Substantia nigra (tissue), 51 donors: ENCODE measurements at places on chromosomes 3 and 15.
A peak's percentile ranks its signal among the peaks of the same experiment; 100 is the strongest.

DNA sequence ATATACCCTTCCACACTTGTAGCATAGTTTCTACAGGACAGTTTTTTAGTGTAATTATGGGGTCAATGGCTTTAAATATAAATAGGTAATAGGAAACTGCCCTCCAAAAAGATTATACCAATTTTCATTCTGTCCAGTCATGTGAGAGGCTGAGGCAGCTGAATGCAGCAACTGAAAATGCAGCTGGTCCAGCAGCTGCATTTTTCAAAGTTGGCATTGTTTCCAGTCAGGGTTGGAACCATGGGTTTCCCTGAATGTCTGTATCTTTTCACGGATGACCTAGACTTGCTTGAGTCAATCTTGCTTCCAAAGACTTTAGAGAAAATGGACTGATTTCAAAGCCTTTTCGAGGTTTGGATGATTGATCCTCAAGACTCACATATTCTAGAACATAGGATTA, 9.9 kb upstream of the KNL1 start:
- no peak for DNase-seq

DNA sequence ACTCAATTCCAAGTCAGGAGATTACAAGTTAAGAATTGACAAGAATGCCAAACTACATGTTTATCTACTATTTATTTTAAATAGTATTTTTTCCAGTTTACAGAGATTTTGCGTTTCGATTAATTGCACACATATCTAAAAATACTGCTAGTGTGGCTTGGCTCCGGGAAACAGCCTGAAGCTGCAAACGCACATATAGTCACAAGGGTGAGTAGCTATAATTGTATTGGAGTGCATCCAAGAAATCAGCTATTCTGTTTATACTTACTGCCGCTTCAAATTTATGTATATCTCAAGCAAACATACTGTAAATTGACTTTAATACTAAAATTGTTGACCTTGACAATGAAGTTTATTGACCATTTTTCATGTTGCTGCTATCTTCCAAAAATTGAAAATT, 77.0 kb upstream of the PLSCR5 start:
- no peak for DNase-seq

DNA sequence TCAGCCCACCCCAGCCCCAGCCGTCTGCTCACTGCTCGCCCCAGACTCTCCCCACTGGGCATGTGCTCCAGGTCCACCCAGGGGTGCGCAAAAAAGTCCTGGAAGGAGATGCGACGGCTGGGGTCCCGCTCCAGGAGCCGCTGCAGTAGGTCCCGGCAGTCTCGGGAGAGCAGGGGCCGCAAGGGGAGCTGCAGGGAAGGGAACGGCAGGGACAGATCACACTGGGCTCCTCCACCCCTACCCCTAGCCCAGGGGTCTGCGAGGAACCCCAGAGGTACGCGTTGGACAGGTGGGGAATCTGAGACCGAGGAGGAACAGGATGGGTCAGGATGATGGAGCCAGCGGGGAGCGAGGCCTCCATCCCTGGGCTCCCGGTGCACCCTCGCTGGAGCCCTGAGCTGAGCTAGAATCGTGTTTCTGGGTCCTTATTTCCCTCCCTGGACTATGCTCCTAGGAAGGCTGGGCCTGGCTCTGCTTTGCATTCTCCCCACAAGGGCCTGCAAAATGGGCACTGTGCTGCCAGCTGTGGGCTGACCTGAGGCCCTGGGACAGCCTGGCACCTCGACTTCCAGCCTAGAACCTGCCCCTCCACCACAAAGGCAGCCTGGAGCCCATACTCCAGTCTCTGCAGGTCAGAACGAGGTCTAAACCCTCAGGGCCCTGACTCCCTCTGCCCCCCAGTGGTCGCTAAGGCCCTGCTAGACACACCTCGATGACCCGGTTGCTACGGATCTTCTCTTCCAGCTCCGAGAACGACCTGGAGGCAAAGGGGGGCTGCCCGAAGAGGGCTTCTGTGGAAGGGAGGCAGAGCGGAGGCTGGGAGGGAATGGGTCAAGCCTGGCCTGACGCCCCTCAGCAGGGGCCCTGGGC, 3.2 kb downstream of the ULK3 start:
- no peak for DNase-seq

DNA sequence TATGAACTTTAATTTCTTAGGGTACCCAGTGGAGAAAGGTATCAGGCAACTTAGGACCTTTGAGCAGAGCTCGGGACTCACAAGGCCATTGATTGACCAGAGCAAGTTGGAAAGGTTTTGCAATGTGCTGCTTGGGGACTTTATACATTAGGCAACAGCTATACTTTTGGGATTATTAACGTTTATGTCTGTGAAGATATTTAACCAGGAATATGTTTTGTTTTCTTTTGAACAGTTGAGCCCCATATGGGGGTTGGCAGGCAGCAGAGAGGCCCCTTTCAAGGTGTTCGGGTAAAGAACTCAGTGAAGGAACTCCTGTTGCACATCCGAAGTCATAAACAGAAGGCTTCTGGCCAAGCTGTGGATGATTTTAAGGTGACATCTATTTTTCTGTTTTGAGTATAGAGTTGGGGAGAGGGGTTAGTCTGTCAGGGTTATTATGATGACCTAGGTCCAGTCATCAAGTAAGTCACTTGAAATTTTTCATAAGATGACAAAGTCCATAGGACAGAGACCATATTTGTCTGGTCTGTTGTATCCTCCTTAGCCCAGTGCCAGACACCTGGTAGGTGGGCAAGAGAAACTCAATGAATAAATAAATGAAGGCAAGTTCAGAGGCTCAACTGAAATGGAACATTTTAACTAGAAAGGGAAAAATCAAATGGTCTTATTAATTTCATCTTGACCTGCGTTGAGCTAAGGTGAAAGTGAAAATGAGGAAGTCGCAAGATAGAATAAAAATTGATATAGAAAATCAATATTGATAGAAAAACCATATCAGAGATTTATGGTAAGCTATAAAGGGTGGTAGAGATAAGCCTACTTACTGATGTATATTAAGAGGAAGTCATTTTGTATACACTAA, 2.8 kb downstream of the NFKBIZ start:
- DNase-seq = no peak

- DNase-seq = no peak
Measured at GRCh38 chr3:196774191-196774820, 34.6 kb downstream of the PAK2 start.

- DNase-seq = no peak
Measured at GRCh38 chr3:189516039-189516438, 115.2 kb upstream of the TP63 start.

- no peak for DNase-seq
Measured at GRCh38 chr3:143252931-143253330, 133.4 kb downstream of the CHST2 start.

- DNase-seq = no peak
Measured at GRCh38 chr3:56997675-56998074, 62.8 kb upstream of the SPATA12 start.

GRCh38 chr3:13934315-13934714, 54.4 kb upstream of the WNT7A start:
- no peak for DNase-seq

DNA sequence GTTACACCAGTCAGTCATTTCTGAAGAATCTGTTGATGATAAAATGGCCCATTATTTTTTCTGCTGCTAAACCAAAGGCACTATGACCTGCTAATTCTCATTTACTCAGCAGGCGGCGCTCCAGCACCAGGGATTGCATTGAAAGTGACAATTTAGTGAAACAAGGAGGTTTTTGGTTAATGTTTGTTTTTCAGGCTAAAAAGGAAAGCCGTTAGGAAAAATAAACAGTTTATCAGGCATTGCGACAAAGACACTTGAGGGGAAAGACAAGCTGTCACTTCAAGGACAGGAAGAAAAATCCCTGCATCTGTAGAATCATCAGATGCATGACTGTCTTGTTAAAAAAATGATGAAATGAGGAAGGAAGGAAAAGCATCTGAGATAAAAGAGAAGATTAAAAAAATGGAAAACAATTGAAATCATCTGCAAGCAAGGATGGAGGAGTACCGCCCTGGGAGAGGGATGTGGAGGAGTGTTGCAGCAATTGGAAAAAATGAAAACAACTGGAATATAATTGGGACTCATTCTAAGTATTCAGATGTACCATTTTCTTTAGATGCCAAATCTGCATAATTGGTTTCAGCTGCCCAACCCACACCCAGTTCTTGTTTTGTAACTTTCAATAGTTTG, 54.0 kb downstream of the NR1D2 start:
- peak; percentile 38 for DNase-seq

DNA sequence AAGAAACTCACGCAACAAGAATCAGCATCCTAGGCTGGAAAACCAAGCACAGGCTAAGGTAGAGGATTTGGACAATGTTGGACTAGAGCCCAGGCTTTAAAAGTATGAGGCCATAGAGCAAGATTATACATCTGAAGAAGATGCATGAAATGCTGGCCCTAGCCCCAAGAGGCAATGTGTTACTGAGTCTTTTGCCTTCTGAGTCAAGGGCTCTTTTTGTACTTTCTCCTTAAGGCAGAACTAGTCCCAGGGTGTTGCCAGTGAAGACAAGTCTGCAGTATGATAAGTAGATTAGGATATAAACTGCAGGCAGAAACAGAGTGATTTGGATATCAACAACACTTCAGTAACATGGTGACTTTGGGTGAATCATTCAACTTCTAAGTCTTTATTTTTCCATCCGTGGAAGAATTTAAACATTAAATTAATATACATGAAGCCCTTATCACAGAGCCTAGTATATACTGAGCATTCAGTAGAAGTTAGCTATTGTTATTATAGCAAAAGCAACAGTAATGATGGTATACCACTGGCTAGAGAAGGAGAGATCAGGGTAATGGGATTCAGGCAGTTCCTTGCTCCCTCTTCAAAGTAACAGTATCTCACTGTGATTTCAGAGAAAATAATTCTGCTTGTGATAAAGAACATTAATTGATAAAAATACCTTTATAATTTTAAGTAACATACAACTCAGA, 99.9 kb upstream of the MLF1 start:
- DNase-seq = no peak

DNA sequence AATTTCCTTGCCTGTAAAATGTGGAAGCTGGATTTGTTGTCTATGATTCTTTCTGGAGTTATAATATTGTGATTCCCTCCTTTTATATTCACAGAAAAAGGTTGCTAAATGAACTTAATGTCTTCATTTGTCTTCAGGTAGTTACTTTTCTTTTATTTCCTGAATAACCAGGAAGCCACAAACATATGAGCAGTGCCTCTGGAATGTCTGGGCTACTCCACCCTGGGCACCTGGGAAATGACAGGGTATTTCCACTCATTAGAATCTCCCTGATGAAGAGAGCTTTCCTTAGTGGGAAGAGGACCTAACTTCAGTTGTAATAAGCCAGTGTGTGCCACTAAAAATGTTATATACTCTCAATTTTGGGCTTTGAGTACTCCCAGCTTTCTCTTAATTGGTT, 3.8 kb upstream of the SLMAP start:
- DNase-seq = no peak

- DNase-seq = no peak
Measured at GRCh38 chr3:150179330-150179729, 208.6 kb upstream of the PFN2 start.

DNA sequence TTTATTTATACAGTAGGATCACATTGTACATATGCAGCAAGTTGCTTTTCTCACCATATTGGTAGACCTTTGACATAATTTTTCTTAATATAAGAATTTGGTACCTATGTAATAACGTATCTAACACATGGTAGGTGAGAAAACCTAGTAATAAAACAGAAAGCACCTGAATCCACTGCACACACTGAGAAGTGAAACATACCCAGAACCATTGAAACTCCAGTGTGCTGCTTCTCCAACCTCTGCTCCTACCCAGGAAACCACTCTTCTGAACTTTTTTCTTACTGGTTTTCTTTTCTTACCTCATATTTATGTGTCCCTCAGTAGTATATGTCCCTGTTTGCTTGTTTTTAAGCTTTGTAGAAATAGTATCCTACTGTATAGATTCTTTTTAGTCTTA, 293.0 kb downstream of the UBE2E2 start:
- no peak for DNase-seq

- DNase-seq = no peak
Measured at GRCh38 chr3:45041666-45042065, 15.6 kb downstream of the CLEC3B start.

- DNase-seq = no peak
Measured at GRCh38 chr15:88470625-88471372, 3.3 kb downstream of the MRPS11 start.

DNA sequence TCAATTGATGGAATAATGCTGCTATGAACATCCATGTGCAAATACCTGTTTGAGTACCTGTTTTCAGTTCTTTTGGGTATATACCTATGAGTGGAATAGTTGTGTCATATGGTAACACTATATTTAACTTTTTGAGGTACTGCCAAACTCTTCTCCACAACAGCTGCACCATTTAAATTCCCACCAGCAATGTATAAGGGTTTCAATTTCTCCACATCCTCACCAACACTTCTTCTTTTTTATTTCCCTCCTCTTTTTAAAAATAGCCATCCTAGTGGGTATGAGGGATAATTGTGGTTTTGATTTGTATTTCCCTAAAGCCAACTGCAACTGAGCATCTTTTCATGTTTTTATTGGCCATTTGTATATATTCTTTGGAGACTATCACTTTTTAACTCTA, 31.3 kb upstream of the ARHGEF3 start:
- DNase-seq = no peak

DNA sequence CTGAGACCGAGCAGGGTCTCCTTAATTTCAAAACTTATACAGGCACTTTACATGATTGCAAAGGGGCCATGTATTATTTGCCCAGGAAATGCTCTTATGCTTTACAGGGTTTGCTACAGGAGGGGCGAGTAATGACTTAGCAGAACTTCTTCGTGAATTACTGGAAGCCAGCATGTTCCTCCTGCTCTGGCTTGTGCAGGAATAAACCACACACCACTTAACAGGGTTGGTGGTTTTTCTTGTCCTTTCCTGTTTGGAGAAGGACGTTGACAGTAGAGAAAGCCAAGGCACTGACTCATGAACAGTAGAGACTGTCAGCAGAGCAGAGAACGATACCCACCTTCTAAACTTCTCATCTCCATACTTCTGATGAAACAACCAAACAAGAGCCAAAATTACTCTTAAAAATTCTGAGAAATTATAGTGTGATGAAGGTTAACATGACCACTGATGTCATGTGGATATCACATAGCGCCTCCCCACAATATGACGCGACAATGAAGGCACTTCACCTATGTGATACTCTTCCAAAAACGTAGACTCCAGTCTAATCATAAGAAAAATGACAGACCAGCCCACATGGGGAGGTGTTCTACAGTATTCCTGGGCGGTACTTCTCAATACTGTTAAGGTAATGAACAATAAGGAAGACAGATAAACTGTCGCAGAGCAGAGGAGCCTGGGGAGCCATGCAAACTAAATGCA, 24.7 kb upstream of the MCTP2 start:
- no peak for DNase-seq

DNA sequence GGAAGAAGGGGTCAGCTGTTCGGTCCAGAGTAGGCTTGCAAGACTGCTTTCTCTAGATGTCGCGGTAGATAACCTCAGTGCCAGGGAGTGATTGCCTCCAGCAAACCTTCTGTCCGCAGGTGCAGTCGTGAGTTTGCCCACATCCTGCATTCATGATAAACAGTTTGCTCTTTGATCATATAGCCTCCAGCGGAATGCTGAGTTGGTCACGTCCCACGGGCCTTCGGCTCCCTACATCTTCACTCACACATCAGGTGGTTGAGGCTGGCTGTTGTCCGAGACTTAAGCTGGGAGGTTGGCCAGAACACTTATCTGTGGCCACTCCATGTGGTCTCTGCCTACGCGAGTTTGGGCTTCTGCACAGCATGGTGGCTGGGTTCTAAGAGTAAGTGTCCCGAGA, 62.1 kb upstream of the NR2C2 start:
- no peak for DNase-seq

- DNase-seq = no peak
Measured at GRCh38 chr3:39432342-39432741, 25.8 kb downstream of the RPSA start.
